ENCODE measurements at places on chromosomes 1 and 21. TPM values are rescaled to one million over a fixed set of nuclear protein-coding genes. Genes with fewer than 3 reads are reported as not detected.

DNA sequence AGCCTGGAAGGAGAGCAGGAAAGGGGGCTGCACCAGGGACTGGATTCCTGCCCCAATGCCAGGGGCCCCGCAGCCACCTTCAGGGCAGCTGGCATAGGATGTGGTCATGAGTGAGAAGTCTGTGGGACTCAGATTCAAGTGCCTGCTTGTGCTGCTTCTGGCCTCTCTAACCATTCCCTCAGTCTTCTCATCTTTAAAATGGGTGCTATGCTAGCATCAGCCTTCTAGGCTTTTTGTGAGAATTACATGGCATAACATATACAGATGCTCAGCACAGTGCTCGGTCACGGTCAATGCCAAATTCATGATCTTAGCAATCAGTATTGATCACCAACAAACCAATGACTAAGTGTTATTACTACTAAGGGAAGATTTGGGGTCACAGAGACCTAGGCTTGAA is 23.5 kb downstream of the TRIM62 start:
- no peaks in the 10 kb centered on the region for H3K4me1 ChIP-seq
- H3K4me3 ChIP-seq = no peak overlapping the region
- DNase-seq = no peak
- no peaks in the 10 kb centered on the region for H3K27me3 ChIP-seq
- no peaks in the 10 kb centered on the region for H3K36me3 ChIP-seq
- H3K27ac ChIP-seq = no peak overlapping the region

DNA sequence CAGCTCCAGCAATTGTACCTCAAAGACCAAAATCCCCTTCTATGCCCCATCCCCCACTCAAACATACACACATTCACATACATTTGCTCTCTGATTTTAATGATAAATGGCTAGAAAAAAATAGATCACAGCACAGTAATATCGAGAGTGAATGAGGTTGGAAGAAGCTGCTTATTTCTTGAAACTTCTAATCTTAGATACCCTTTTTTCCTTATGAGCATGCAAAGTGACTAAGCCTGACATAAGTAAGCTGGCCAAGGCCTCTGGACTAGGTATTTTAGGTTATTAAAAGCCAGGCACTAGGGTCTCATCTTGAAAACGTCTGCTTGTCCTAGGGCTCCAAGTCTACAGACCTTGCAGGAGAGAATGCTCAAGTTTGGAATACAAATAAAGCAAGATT is 133.6 kb downstream of the TGFBR3 start:
- DNase-seq = no peak
- H3K4me1 ChIP-seq = no peaks in the 10 kb centered on the region
- no peaks in the 10 kb centered on the region for H3K36me3 ChIP-seq
- H3K27ac ChIP-seq = no peak overlapping the region
- H3K4me3 ChIP-seq = no peak overlapping the region
- no peaks in the 10 kb centered on the region for H3K27me3 ChIP-seq

DNA sequence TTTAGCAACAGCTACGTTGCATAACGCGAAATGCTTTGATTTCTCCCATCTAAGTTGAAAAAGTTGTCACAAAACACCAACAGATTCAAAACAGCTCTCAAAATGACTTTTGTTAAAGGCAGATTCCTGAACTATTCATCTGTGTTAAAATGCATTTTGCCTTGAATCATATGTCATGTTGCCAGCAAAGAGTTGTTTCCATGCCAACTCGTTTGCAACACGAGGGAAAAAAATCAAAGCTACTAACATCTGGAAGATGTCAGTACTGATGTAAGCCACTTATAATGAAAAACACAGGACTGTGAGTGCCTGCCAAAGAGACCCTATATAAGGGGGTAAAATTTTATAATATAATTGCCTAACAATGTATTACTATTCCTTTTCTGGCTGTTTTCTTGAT is 182.7 kb upstream of the PTBP2 start:
- no peak overlapping the region for H3K27ac ChIP-seq
- no peak overlapping the region for H3K4me3 ChIP-seq
- no peak for DNase-seq

GRCh38 chr1:245209658-245210435 is 55.1 kb downstream of the KIF26B start:
- no peaks in the 10 kb centered on the region for H3K4me1 ChIP-seq
- no peak overlapping the region for H3K4me3 ChIP-seq
- no peaks in the 10 kb centered on the region for H3K27me3 ChIP-seq
- DNase-seq = no peak
- H3K27ac ChIP-seq = no peak overlapping the region
- H3K36me3 ChIP-seq = no peaks in the 10 kb centered on the region

The DRAXIN gene
- 0.28 TPM for total RNA-seq

- DNase-seq = no peak
- no peaks in the 10 kb centered on the region for H3K4me1 ChIP-seq
- no peak overlapping the region for H3K4me3 ChIP-seq
- peaks cover 4% of the 10 kb centered on the region for H3K36me3 ChIP-seq
- no peak overlapping the region for H3K27ac ChIP-seq
- no peaks in the 10 kb centered on the region for H3K27me3 ChIP-seq
Observed at GRCh38 chr1:35533586-35533985, 23.6 kb downstream of the KIAA0319L start.

DNA sequence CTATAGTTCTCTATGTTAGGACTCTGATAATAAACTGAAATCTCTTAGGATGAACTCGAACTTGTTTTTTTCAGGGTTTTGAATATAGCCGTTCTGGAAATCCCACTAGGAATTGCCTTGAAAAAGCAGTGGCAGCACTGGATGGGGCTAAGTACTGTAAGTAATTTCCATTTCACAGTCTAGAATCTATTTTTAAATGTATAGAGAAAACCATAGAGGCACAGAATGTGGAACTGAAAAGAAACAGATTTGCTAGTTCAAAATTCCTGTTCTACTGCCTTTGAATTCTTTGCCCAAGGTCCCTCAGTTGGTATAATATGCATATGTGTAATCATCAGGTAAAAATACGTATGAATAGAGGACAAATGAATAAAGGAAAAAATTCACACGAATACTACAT is 4.8 kb downstream of the CTH start:
- no peaks in the 10 kb centered on the region for H3K36me3 ChIP-seq
- no peak overlapping the region for H3K27ac ChIP-seq
- no peaks in the 10 kb centered on the region for H3K27me3 ChIP-seq
- H3K4me3 ChIP-seq = no peak overlapping the region
- no peaks in the 10 kb centered on the region for H3K4me1 ChIP-seq

The LRRC71 gene
- total RNA-seq = 0.50 TPM

The SYCP1 gene
- not detected for total RNA-seq

DNA sequence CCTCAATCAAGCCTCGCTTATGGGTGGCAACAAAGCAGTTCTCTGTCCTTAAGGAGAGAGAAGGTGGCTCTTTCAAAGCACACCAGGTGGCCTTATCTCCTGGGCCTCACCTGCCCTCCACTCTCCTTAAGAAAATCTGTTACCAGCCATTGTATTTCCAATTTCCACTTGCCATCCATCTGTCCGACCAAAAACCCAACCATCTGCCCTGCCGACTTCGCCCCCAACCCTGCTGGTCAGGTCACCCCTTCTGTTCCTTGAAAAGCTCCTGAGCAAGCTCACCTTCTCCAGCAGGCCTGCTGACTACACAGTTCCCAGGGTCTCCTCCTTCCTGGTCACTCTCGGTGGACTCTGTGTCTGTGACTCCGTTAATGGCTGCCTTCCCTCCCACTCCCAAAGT is 619 bp upstream of the IGFN1 start:
- no peak overlapping the region for H3K27ac ChIP-seq
- H3K36me3 ChIP-seq = no peaks in the 10 kb centered on the region
- H3K4me1 ChIP-seq = no peaks in the 10 kb centered on the region
- no peak for DNase-seq
- no peaks in the 10 kb centered on the region for H3K27me3 ChIP-seq

The CAPN9 gene
- 0.41 TPM for total RNA-seq

DNA sequence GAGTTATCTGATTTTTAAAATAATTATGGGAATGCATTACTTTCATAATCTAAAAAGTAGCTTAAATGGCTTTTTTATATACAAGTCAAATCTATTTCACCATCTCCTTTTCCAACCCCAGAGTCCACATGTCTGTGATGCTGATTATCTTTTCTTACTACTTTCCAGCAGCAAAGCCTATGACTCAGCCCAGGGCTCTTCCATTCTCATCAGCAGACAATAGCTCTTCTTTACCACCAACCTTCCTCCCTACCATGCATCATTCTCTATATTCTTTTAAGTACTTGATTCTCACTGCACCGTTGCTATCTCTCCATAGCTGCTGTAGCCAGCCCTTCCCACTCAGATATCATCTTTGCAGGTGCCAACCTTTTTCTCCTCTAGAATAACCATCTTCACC is 61.3 kb downstream of the OVGP1 start:
- no peak overlapping the region for H3K27ac ChIP-seq
- H3K36me3 ChIP-seq = no peaks in the 10 kb centered on the region
- no peak overlapping the region for H3K4me3 ChIP-seq
- no peaks in the 10 kb centered on the region for H3K4me1 ChIP-seq

DNA sequence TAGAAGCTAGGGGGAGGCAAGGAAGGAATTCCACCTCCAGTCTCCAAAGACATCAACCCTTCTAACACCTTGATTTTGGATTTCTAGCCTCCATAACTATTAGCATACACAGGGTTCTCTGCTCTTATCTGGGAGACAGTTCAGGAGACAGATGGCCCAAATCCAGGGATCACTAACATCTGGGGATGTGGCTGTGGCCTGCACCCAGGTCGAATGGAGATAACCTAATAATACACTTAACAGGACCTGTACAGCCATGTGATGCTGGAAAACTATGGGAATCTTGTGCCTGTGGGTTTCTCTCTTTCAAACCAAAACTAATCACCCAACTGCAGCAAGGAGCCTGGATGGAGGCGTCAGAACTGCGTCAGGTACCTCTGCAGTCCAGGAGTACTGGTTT is 47.6 kb downstream of the KIAA0319L start:
- DNase-seq = no peak

- H3K27me3 ChIP-seq = no peaks in the 10 kb centered on the region
- H3K27ac ChIP-seq = no peak overlapping the region
- H3K36me3 ChIP-seq = peaks cover 2% of the 10 kb centered on the region
- DNase-seq = no peak
- H3K4me3 ChIP-seq = no peak overlapping the region
- no peaks in the 10 kb centered on the region for H3K4me1 ChIP-seq
Observed at GRCh38 chr1:6635910-6636760, 11.5 kb downstream of the THAP3 start.

The ALX3 gene
- not detected for total RNA-seq

The AMY1A gene
- total RNA-seq = not detected

The PAX7 gene
- not detected for total RNA-seq

GRCh38 chr1:155884031-155884960 is 24.9 kb downstream of the SYT11 start:
- no peak for DNase-seq
- peaks cover 2% of the 10 kb centered on the region for H3K4me1 ChIP-seq
- H3K4me3 ChIP-seq = no peak overlapping the region
- H3K27ac ChIP-seq = no peak overlapping the region
- no peaks in the 10 kb centered on the region for H3K27me3 ChIP-seq
- no peaks in the 10 kb centered on the region for H3K36me3 ChIP-seq
